DMS53 (cell line): ENCODE measurements at places on chromosomes 16 and 17.

DNA sequence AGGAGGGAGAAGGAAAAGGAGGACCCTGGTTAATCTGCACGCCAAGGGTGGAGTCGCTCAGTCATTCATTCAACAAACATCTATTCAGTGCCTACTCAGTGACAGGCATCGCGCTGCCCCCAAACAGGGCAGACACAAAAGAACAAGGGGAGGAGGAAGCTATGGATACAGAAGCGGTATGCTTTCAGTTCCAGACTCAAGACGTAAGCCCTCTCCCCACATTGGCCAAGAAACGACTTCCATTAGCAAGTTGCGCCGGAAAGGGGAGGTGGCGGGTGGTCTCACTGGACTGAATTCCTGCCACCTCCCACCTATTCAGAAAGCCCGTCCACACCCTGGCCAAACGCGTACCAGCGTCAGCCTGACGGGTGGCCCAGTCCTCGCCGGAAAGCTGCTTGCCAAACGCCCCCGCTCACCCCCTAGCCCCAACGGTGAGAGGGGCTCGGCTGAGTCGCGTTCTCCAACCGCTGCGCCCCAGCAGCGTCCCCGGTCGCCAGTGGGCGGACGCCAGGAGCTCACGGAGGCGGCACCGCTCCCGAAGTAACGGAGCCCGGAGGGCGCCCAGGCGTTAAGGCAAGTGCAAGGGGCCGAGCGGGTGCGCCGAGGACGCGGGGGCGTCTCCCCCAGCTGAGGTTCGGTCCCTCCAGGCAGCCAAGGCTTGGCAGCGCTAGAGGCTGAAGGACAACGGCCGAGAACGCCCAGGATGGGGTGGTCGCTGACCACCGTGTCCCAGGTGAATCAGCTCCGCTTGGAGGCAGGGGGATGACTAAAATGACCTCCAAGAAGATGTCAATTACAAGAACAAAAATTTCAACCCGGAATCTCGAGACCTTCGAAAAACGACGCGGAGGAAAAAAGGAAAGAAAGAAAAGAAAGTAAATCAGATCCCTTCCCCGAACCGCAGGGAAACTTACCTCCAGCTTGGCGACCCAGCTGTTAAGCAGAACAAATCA, 470.7 kb downstream of the SOX9 start:
- peak; percentile 75 for DNase-seq

DNA sequence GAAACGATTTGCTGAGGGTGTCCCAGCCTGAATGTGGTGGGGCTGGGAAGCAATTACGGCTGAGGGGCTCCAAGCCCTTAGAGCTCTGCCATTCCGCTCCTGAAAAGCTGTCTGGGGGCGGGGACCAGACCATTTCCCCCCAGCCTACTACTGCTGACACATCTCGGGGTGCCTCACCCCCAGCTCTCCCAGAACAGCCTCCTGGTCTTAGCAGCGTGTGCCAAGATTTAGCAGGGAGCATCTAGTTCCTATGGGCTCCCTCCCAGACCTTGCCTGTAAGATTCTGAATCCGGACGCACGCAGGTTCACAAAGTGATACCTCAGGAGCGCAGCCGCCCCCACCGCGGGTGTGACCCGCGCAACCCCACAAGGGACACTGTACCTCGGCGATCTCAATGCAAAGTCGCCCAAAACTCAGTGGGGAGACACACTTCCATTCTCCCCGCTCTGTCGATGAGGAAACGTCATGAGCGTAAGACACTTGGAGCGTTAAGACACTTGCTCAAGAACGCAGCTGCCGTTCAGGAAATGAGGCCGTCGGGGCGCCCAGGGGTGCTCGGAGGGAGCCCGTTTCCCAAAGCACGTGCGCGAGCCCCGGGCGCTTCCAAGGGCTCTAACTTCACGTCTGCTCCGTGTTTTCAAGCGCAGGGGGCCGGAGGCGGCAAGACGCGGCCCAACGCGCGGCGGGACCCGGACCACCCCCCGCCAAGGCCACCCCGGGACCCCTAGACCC, 629 bp downstream of the GEMIN4 start:
- DNase-seq, result peak; percentile 62

GRCh38 chr17:28369684-28370034, 448 bp downstream of the VTN start:
- no peak for DNase-seq

GRCh38 chr16:88444826-88445582, 8.1 kb upstream of the ZFPM1 start:
- peak; percentile 36 for DNase-seq

DNA sequence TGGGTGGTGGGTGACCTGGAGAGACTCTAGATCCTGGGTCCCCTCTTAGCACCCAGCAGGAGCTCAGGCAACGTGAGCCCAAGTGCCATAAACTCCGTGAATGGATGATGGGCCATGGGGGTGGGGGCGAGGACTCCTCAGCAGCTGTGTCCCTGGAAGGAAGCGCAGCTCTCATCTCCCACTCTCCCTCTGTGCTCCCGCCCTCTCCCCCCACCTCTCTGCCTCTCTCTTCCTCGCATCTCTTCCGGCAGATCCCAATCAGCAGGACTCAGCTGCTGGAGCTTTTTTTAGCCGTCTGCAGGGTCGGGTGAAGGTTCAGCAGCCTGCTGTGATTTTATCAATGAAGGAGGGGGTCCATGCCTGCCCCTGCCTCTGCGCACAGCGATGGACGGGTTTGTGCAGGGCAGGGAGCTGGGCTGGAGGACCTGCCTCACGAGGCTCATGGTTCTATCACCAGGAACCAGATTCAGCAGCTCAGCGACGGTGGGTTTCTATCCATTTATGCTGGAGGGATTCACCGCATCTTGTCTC, 8.3 kb downstream of the CCR7 start:
- no peak for DNase-seq

DNA sequence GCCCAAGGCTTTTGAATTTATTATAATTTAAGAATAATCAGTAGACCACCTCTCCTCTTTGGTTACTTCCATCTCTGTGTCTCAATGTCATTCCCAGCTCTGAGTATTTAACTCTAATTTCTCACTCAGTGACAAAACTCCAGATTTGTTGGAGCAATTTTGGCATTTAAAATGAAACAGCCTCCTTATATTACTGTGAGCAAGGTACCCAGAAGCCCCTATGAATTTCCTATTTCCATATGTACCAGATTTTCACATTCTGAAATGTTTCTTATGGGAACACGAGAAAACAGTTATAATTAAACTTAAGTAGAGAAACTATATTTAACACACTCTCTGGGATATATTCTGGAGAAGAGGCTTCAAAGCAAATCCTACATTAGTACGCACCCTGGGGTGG, 285.4 kb upstream of the CDH8 start:
- DNase-seq, result no peak

DNA sequence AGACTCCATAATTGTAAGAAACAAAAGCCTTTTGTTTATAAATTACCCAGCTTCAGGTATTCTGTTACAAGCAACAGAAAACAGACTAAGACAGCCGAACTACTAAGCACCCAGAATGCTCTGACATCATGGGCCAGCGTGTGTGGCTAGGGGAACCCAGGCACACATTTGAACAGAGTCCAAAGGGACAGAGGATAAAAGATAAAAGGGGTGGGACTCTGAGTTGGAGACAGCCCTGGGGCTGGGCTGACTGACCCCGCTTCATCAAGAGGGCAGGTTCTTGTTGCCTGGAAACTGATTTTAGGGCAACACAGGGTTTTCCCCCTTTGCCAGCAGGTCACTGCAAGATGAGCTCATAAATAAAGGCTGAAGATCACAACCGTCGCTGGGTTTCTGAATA, 30.5 kb upstream of the ZNF287 start:
- no peak for DNase-seq

DNA sequence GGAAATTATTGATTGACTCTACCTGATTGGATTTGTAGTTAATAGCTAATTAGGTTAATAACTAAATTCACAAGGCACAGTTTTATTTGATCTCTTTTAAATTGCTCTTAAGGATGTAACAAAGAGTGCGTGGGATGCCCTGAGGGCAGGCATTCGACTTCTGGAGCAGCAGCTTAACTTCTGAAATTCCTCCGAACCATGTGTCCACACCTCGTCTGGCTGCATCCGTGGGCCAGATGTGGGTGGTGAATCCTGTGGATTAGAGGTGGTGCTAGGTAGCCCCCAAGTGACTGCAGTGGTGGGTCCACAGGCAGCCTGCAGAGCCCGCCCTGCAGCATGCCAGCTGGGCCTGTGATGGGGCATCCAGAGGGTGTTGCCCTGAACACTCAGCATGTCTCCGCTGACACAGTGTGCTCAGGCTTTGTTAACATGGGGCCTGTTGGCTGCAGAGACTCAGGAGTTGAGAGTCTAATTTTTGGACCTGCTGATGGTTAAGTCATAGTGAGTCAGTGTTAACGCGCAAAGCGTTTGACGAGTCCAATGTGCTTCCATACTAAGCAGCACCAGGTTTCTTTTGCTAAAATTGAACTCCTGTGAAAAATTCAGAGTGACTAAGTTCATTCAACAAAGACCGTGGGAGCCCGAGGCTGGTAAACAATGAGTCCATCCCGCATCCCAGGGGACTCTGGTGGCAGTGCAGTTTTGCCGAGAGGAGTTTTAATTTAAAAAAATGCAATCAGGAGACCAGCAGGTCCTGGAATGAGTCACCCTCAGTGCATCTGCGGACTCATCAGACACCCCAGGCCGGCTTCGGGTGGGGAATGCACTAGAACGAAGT, 3.8 kb upstream of the NPB start:
- no peak for DNase-seq

GRCh38 chr17:60471451-60471850, 49.2 kb downstream of the CHCT1 start:
- peak; percentile 6 for DNase-seq

GRCh38 chr16:88588754-88589153, 18.6 kb downstream of the ZC3H18 start:
- DNase-seq, result no peak

DNA sequence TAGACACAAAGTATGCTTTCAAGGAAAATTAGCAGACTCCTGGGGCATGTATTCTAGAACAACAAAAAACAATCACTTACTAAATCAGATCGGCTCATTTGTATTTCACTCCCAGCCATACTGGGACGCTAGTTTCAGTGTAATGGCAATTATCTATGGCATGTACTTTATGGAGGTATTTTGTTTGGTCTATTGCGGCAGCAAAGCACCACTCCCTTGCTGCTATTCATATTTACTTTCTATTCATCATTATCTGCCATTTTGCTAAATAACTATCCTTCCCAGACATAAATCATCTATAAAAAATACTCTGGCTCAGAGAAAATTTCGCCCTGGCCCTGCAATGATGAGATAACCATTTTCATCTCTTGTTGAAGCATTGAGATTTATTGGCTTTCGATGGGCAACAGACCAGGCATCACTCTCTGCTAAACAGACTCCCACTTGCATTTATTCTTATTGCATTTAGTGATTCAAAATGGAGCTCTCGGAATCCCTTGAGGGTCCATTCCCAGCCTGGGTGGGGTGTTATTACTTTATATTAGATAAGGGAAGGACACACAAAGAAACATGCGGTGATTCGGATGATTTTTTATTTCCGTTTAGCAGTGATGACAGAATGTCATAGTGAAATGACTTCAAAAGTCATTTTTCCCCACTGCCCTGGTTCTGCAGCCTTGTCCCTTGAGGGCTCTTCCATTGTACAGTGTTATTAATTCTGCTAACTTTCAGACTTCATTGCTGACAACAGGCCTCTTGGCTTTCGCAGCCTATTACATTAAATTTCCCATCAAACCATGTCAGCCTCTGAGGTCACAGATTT, 225.8 kb downstream of the IRX3 start:
- no peak for DNase-seq

DNA sequence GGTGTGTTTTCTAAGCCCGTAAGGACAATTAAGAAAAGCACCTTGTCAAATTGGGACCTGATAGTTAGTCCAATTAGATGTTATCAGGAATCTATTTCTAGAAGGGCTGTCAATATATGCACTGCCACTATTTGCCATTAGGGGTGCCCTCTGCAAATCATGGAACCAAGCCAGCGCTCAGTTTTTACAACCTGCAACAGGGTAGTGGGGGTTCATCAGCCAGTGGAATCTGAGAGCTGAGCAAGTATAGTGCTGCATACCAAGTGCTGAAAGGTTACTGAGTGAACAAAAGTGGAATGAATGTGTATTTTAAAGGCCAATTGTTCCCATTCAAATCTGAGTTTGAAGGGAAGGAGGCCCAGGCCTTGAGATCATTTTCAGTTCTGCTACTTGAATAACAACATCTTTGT, 10.4 kb downstream of the PRR11 start:
- DNase-seq, result peak; percentile 44

GRCh38 chr16:69701452-69701851, 24.9 kb downstream of the NQO1 start:
- no peak for DNase-seq

- peak; percentile 76 for DNase-seq
Observed at GRCh38 chr16:67661101-67661761, 471 bp downstream of the PARD6A start.

DNA sequence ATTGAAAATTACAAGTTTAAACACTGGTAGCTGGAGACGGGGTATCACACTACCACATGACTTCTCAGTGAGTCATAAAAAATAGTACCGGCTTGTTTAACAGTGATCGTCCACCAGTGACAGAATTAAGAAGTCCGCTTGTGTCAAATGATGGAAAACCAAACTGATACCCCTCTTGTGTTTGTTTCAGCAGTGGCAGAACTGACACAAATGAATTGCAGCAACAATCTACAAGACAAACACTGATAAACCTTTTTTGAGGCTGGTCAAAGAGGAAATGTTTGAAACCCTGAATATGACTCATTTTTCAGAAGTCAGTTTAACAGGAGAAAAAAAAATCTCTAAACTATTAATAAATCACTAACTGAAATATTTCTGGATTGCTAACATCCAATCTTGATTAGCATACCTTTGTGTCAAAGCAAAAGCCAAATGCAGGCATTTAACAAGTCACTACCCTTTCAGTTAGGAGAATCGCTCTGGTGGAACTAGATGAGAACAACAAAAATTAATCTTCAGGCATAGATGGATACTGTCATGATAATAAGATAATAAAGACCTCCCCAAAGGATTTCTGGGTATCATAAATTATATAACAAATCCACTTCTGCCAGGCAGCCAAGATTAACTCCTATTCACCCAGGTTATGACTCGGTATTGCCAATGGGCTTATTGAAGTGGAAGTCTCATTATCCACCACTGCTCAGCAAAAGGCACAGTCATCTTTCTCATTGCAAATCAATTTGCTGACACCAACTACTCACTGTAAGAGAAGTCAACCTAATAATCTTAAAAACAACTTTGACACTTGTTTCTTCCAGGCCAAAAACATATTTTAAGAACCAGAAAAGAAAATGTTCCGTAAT, 20.8 kb downstream of the DCUN1D3 start:
- no peak for DNase-seq

DNA sequence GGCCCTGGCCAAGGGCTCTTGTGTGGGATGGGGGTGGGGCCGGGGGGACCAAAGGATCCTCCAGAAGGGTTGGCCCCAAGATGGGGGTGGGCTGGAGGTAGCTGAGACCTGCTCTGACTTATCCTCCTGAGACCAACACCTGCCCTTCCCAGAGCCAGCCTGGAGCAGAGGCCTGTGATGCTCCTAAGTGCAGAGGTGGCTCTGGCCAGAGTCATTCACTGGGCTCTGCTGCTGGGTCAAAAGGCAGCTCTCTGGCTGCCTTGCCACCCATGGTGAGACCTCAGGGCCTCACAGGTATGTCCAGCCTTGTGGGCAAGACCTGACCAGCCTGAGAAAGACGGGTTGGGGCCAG, 393 bp downstream of the SERPINF2 start:
- no peak for DNase-seq

GRCh38 chr16:21645261-21645721, 7.1 kb downstream of the IGSF6 start:
- no peak for DNase-seq

- no peak for DNase-seq
Observed at GRCh38 chr17:3479988-3480387, 4.2 kb downstream of the ASPA start.
